ENCODE measurements at places on chromosomes 3 and 15. TPM values are rescaled to one million over a fixed set of nuclear protein-coding genes. Genes with fewer than 3 reads are reported as not detected.

DNA sequence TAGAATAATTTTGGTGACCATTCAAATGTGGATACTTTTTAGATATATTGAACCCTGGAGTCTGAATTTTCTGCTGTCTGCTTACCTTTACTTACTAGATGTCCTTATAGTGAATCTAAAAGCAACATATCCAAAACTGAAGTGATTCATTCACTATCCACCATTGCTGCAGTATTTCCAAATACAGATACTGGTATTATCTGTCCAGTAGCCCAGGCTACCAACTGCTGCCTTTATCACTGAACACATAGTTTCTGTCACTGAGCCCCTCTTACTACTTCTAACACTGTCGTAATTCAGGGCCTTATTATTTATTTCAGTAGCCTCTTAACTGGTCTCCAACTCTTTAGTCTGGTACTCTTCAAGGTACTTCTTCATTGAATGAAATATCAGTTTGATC, 49.2 kb downstream of the SLMAP start:
- no peak for DNase-seq

Gene KNL1
- total RNA-seq = 0.84 TPM

Gene TJP1
- total RNA-seq = 89.2 TPM

DNA sequence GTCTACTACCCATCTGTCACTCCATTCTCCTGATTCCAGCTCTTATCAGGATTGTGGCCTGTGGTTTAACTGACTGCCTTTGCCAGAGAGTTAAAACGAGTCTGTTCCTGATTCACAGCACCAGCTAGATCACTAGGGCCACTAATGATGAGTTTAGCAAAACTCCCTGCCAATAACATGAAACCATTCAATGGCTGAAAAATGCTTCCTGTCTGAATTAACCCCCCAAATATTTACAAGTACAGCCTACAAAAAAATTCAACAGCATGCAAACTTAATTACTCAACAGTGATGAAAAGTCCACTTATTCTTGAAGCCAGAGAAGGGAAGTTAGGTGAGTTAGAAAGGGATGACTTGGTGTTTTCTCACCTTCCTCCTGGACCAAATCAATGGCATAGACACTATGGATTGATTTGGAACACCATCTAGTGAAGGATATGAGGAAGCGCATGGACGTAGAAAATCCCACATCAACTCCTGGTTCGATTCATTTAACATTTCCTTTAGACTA, 141.4 kb downstream of the TGFBR2 start:
- DNase-seq = no peak

DNA sequence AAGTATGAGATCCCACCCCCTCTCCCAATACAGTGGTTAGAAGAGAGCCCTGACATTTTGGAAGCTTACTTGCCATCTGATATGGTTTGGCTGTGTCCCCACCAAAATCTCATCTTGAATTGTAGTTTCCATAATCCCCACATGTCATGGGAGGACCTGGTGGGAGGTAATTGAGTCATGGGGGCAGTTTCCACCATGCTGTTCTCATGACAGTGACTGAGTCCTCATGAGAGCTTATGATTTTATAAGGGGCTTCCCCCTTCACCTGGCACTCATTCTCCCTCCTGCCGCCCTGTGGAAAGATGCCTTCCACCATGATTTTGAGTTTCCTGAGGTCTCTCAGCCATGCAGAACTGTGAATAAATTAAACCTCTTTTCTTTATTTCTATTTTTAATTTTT, 28.8 kb upstream of the HES1 start:
- DNase-seq = no peak

Gene SLITRK3
- not detected for total RNA-seq

Gene MYO5C
- total RNA-seq = 9.7 TPM

Measured in lower leg skin (tissue), 4 donors.